HepG2 (cell line): ENCODE measurements at places on chromosomes 12 and 14.

GRCh38 chr12:128224226-128224625, 42.7 kb upstream of the TMEM132C start:
- no peaks in the 10 kb centered on the region for H3K27me3 ChIP-seq
- no peak for DNase-seq

- H3K27me3 ChIP-seq: no peaks in the 10 kb centered on the region
- H3K27ac ChIP-seq: no peak overlapping the region
- no peak overlapping the region for H3K4me3 ChIP-seq
- no peak for DNase-seq
Measured at GRCh38 chr14:58341152-58341748, 42.9 kb downstream of the ARID4A start.

GRCh38 chr14:95222870-95223398, 65.6 kb upstream of the DICER1 start:
- H3K36me3 ChIP-seq: no peaks in the 10 kb centered on the region
- peaks cover 22% of the 10 kb centered on the region for H3K4me1 ChIP-seq
- no peak overlapping the region for H3K4me3 ChIP-seq
- no peaks in the 10 kb centered on the region for H3K27me3 ChIP-seq

GRCh38 chr12:105928436-105928835, 210.3 kb downstream of the NUAK1 start:
- H3K4me1 ChIP-seq: no peaks in the 10 kb centered on the region
- no peak for DNase-seq
- no peaks in the 10 kb centered on the region for H3K36me3 ChIP-seq
- no peaks in the 10 kb centered on the region for H3K27me3 ChIP-seq
